ENCODE measurements at places on chromosomes 13 and 19.
A peak's percentile ranks its signal among the peaks of the same experiment; 100 is the strongest.

DNA sequence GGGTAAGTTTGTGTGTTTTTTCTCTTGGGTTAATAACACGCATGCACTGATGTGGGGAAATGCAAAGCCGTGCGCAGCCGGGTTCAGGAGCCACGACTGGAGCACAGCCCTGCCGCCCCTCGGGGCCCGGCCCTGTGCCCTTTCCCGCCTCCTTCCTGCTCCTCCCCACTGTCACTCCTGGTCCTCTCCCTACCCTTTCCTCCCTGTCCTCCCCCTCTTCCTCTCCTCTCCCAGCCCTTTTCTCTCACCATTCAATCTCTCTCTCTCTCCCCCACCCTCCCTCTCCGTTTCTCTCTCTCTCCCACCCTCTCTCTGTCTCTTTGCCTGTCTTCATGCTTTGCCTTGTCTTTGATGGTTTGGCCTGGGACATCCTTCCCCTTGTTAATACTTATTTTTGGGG, 27.2 kb downstream of the PLEKHJ1 start:
- no peak for DNase-seq

DNA sequence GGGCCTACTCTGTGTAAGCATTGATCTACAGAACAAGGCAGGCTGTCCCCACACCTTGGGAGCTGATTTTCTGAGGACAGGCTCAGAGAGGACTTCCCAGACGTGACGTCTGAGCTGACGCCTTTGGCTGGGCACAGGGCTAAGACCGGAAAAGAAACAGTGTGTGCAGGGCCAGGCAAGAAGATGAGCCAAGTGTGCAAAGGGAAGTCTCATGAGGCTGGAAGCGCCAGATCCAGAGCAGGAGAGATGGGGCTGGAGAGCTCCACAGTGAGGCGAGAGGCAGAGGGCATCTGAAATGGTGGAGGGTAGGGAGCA, 12.7 kb downstream of the IGLON5 start:
- no peak for DNase-seq

DNA sequence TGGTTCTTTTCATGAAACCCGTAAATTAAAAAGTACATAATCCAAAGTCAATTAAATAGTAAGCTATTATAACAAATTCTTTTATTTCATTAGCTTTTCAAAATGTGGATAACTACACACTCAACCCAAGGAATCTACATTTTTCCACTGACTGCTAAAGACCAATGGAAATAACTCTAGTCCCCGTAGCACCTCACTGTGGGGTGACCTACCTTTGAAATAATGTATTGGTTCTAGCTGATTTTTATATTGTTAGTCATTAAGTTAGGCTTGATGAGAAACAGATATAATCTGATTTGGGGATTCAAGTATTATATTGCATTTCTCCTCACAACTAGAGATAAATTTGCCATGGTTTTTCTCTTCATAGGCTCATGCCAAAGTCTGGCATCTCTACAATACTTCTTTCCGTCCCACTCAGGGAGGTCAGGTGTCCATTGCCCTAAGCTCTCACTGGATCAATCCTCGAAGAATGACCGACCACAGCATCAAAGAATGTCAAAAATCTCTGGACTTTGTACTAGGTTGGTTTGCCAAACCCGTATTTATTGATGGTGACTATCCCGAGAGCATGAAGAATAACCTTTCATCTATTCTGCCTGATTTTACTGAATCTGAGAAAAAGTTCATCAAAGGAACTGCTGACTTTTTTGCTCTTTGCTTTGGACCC, 37.3 kb downstream of the KL start:
- no peak for DNase-seq

GRCh38 chr13:73556902-73557301, 498.1 kb downstream of the KLF5 start:
- no peak for DNase-seq

DNA sequence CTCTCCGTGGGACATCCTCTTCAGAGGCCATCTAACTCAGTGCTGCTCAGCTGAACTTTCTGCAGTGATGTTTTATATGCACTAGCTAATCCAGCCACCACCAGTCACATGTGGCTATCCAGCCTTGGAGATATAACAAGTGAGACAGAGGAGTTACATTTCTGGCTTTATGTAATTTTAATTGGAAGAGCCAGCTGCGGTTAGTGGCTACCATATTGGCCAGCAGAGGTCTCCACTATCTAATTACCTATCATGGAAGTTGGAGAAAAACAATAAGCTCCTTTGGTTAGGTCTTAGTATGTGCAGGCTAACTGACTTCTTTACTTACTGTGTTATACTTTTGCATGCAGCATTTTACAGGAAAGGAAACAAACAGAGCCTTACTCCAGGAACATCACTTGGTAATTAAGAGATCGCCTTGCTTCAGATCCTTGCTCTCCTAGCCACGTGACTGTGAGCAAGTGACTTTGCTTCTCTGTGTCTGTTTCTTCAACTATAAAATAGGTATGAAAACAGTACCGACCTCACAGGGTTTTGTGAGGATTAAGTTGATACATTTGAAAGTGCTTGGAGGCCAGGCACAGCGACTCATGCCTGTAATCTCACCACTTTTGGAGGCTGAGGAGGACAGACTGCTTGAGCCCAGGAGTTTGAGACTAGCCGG, 1.6 kb upstream of the KLK10 start:
- DNase-seq: no peak

DNA sequence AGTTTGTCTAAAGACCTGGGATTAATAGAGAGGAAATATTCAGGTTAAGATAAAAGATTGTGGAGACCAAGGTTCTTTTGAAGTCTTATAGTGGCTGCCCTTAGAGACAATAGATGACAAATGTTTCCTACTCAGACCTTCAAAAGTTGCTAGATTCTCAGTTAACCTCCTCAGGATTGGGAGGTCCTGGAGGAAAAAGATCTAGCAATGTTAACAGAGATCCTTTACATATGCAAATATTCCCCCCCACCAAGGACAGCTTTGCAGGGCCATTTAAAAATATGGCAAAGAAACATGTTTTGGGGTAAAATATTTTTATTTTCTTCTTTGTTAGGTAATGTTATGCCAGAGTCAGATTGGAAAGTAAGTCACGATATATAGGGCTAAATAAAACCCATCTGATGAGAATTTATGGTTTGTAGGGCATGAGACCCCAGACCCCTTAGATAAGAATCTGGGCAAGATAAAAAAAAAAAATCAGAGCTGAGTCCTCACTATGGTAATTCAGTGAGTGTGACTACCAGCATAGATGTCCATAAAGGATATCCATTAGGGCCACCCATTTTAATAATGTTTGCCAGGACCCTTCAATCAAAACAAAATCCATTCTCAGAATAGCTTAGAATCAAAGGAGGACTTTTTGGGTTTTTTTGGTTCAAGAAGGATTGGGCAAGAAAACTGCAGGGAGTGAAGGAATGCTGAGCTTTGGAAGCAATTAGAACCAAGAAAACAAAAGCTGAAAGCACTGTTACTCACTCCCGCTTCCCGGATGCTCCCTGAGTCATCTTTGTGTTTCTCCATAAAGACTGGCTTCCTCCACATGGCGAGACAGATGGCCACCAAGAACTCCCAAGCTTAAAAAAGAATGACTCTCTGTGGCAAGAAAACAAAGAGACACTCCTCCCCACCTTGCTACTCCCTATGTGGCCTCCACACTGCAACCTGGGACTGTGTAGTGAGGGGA, 28.2 kb downstream of the VSTM1 start:
- no peak for DNase-seq

- peak; percentile 26 for DNase-seq
These were observed 28.5 kb downstream of the ZNF266 start for GRCh38 chr19:9406798-9407352.

- no peak for DNase-seq
These were observed 117.1 kb upstream of the USP29 start for GRCh38 chr19:57002710-57003109.

DNA sequence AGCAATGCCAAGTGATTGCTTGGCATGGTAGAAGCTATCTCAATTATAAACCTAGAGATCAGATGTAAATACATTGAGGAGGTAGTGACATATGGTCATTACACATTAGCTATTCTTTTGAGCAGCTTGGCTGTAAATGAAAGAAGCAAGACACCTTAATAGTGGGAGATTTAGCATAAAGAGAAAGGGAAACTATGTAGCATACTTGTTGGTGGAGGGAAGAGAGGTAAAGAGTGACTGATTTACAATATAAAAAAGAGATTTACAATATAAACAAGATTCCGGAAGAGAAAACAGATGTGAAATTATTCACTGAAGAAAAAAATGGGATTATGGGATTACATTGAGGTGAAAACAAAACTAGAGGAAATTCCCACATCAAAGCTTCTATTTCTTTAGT, 2009.6 kb downstream of the OLFM4 start:
- no peak for DNase-seq

- DNase-seq: no peak
These were observed 471.0 kb downstream of the TBC1D4 start for GRCh38 chr13:75010941-75011340.

DNA sequence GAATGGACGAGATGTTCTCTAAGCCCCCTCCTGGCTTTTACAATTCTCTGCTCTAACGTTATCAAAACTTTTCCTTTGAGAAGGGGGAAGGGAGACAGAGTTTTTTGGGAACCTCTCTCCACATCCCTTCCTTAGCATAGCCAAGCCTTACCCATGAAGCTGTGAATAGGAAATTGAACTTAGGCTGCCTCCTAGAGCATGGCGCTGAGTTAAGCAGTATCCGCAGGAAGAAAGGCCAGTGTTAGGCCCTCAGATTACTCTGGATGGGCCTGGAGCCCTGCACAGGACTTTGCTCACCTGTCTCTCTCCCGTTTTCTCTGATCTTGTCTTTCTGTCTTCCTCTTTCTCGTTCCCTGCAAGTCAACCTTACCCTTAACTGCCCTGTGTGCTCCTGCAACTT, 39.6 kb downstream of the CYP2B6 start:
- DNase-seq: no peak

DNA sequence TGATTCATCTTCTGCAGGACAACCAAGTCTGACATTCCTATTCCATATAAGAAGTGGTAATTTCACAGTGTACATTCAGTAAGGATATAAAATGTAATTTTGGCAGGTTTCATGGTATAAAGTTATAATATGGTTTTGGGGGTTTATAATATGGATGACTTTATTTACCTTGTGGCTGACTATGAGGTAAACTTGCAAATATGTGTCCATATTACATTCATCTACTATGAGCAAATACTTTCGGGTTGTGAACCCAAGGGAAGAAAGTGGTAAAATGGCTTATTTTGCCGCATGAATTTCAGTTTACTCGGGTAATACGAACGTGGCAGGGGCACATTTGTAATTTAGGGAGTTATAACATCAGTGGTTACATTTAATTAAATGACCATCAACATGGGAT, 86.7 kb upstream of the TNFSF11 start:
- DNase-seq: no peak

GRCh38 chr13:30832845-30833332, 73.2 kb upstream of the MEDAG start:
- no peak for DNase-seq

DNA sequence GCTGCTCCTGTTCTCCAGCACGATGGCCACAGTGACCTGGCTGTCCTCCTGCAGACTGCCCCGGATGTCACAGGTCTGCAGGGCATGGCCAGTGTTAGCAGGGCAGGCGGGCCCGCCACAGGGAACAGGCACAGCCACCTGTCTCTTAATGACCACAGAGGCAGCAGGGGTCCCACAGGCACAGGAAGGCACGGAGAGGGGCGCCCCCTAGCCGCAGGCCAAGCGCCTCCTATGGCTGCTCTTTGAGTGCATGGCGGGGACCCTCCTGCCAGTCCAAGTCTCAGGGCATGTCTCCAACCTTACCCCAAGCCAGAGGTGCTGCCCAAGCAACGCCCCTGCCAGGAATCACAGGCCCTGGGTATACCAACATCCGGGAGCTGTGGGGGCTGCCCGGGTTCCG, 14.1 kb downstream of the IZUMO4 start:
- no peak for DNase-seq

DNA sequence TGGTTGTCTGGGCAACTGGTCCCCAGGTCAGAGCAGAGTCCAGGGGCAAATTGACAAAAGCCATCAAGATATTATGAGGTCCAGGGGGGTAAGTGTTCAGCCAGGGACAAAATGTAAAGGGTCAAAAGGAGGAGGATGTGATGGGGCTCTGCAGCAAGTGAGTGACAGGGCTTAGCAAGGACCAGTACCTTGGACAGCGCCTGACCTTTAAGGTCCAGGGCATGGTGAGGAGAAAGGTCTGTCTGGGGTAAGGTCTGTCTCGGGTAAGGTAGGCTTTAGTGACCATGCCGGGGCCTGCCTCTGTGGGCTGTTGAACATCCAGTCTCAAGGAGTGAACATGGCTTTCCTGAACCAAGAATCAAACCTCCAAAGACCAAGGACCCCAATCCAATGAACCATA, 6.3 kb upstream of the ZNF358 start:
- no peak for DNase-seq

- peak; percentile 58 for DNase-seq
These were observed 1.6 kb downstream of the P2RY11 start for GRCh38 chr19:10112895-10113591.

DNA sequence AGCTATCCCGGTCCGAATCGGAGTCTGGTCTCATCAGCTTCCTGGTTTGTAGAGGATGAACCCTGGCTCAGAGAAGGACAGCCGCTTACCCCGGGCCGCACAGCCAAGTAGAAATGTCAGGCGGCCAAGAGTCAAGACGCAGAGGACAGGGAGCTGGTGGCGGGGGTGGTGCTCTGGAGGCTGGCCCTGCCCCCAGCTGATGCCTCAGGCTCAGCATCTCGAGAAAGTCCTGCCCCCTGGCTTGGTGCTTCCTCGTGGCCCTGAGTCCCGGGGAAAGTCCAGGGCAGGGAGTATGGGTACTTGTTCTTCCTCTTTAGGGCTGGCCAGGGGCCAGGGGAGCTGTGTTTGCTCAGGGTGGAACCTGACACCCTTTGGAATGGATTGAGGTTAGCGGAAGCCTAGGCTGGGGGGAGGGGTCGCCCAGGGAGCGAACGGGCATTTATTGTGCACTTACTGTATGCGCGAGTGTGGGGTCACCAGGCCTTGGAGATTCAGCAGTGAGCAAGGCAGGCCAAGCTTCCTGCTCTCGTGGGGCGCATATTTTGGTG, 2.2 kb downstream of the TJP3 start:
- DNase-seq: no peak

DNA sequence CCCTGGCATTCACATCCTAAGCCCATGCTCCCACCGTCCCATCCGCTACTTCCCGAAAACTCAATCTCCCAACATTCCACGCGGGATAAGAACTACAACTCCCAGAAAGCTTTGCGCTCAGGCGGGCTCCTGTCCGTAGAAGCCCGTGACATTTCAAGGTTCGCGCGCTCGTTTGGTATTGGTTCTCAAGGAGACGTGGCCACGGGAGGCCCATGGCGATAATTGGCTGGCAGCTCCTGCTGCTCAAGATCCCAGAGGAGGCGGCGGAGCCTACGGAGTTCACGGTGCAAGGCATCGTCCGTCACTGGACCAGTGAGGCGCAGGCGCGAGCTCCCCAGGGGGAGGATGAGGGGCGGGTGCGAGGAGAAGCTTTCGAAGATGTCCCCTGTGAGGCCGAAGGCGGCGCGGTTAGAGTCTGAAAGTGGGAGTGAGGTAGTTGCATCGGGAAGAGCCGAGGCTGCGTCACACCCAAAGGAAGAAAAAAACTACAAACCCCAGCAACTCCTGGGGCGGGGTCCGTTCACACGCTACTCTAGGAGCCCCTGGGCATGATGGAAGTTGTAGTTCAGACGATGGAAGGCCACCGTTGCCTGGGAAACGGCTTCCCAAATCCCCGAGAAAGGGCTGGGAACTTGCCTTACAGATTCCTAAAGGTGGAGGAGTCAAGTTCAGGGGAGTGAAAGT, 1.2 kb upstream of the MAMSTR start:
- peak; percentile 93 for DNase-seq

- no peak for DNase-seq
These were observed 20.8 kb upstream of the TMTC4 start for GRCh38 chr13:100695509-100695773.
